ENCODE measurements at places on chromosomes 12 and 14. TPM values are rescaled to one million over a fixed set of nuclear protein-coding genes. Genes with fewer than 3 reads are reported as not detected.

HNRNPC gene
- 517 TPM for polyA plus RNA-seq

NPFF gene
- polyA plus RNA-seq, result not detected

LGMN gene
- 89.6 TPM for polyA plus RNA-seq

SLC38A4 gene
- polyA plus RNA-seq, result 4.4 TPM

INHBC gene
- 0.30 TPM for polyA plus RNA-seq

GPD1 gene
- polyA plus RNA-seq, result 0.45 TPM

All from H1 (cell line).